NB4 (cell line): ENCODE measurements at places on chromosomes 2 and 18.
A peak's percentile ranks its signal among the peaks of the same experiment; 100 is the strongest.

- DNase-seq = no peak
Observed at GRCh38 chr2:139214801-139215200, 434.6 kb upstream of the NXPH2 start.

DNA sequence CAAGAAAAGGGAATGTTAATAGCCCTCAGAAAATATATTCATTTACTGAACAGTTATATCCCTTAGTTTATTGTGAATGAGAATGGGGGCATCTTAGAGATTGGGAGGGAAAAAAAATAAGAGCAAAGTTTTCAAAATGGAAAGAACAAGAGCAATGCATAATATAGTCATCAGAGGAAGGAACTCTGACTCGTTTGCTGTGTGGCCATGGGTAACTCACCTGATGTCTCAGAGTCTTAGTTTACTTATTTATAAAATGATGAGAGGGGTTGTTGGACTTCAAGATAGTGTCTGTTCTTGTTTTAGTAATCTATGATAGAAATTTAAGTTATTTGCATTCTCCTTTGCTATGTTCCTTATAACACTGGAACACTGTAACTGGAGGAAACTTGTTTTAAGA is 70.7 kb downstream of the EML4 start:
- no peak for DNase-seq

GRCh38 chr2:14235667-14236066 is 396.9 kb upstream of the LRATD1 start:
- DNase-seq = peak; percentile 35

DNA sequence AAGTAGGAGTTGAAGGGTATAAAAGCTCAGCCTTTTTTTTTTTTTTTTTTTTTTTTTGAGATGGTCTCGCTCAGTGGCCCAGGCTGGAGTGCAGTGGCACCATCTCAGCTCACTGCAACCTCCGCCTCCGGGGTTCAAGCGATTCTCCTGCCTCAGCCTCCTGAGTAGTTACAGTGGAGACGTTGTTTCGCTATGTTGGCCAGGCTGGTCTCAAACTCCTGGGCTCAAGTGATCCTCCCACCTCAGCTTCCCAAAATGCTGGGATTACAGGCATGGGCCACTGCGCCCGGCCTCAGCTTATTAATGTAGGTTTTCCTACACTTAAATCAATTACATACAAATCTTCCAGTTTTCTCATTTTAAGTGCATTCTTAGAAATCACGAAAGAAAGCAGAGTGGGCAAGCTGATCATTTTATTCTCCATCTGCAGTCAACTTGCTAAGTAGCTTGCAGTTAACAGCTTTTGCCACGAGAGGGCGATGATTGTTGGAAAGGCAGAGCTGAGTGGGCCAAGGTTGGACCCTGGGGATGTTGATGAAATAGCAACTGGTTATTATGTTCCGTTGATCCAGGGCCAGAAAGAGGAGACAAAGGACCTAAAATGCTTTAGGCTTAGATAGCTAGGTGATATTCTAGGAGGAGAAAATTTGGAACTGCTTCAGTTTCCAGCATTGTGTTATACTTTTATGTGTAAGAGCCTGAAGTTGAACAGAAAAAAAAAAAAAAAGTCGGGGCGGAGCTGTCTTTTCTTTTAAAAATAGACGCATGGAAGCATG is 234.4 kb upstream of the EPAS1 start:
- peak; percentile 81 for DNase-seq

DNA sequence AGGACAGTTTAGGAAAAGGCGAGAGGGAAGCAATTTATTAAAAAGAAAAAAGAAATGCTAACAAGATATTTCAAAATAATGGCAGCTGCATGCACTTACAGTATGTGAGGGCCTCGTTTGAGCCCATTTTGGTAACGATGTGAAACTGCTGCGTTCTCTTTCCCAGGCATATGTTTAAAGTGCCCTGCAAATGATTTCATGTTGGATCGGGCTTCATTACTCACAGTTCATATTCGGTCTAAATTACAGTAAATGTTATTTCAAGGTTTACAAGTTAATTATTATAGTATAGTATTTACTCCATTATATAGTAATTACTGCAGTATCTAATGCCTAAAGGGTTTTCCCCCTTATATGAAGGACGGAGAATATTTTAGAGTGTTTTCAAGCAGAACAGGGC is 679.1 kb downstream of the BCL11A start:
- no peak for DNase-seq

DNA sequence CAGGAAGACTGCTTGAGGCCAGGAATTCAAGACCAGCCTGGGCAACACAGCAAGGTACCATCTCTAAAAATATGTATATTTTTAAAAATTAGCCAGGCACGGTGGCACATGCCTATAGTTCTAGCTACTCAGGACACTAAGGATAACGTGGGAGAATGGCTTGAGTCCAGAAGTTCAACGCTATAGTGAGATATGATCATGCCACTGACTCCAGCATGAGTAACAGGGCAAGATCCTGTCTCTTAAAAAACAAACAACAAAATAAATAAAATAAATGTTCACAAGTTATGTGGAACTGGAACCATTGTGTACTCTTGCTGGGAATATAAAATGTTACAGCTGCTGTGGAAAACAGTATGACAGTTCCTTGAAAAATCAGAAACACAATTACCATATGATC is 47.2 kb downstream of the USP34 start:
- DNase-seq = no peak

- no peak for DNase-seq
Observed at GRCh38 chr18:37762076-37762621, 196.6 kb upstream of the CELF4 start.

- no peak for DNase-seq
Observed at GRCh38 chr2:17319090-17319489, 199.2 kb downstream of the RAD51AP2 start.

- no peak for DNase-seq
Observed at GRCh38 chr2:118609138-118609537, 238.3 kb downstream of the EN1 start.

- DNase-seq = no peak
Observed at GRCh38 chr18:67876871-67877270, 360.4 kb upstream of the DSEL start.

- DNase-seq = no peak
Observed at GRCh38 chr2:48674933-48675332, 57.3 kb downstream of the GTF2A1L start.

DNA sequence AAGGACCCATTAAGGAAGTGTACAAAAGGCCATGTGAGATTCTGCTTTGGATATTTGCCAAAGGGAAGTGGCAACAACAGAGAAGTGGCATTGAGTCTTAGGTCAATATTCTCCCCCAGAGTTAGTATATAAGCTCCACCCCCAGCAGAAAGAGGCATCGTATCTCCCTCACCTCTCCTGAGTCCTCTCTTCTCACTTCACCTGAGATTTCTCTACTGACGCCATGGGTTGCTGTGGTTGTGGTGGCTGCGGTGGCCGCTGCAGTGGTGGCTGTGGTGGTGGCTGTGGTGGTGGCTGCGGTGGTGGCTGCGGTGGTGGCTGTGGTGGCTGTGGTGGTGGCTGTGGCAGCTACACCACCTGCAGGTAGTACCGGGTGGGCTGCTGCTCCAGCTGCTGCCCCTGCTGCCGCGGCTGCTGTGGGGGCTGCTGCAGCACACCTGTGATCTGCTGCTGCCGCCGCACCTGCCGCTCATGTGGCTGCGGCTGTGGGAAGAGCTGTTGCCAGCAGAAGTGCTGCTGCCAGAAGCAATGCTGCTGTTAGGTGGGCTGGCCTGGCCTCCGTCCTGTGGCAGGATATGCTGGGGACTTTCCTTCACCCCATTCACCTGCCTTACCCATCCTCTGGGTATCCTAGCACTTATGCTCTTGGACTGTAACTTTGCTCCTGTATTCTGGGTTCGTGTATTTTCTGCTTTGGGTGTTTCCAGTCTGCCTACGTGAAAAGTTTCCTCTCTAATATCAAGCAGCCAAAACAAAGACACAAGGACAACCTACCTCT is 5.9 kb downstream of the SCYGR3 start:
- peak; percentile 77 for DNase-seq

DNA sequence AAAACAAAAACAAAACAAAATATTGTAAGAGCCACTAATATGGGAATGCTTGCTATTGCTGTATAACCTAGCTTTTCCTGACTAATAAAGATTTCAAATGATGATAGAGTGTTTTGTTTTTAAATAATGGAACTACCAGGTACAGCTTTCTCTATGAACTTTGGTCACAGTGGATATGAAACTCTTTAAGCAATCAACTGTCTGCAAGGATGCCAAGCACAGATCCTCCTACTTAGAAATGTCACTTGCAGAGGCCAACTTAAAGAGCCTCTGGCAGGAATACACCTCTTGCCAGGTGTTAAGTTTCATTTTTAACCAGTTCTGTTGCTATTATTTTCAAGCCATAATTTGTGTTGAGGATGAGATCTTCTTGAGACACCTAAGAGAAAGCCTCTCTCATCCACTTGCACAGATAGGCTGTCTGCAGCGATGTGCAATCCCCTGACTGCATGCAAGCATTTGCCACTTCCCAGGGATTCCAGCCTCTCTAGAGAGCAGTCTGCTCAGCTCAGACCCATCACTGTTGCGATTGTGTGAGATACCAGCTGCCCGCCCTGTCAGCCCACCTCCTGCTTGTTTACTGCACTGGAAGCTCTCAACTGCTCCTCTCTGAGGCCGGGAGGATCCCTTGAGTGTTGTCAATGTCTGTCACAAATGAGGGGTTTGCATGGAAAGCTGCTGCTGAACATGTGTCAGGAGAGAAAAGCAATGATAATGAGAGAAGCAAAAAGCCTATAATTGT is 86.1 kb upstream of the SCG2 start:
- no peak for DNase-seq

DNA sequence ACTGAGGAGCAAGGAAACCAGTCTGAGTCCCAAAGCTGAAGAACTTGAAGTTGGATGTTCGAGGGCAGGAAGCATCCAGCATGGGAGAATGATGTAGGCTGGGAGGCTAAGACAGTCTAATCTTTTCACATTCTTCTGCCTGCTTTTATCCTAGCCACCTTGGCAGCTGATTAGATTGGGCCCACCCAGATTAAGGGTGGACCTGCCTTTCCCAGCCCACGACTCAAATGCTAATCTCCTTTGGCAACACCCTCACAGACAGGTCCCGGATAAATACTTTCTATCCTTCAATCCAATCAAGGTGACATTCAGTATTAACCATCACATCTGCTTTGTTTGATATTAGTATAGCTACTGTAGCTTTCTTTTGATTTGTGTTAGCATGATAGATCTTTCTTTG is 27.1 kb downstream of the VRK2 start:
- no peak for DNase-seq

- DNase-seq = no peak
Observed at GRCh38 chr2:216865658-216866057, 5.8 kb upstream of the TNP1 start.

DNA sequence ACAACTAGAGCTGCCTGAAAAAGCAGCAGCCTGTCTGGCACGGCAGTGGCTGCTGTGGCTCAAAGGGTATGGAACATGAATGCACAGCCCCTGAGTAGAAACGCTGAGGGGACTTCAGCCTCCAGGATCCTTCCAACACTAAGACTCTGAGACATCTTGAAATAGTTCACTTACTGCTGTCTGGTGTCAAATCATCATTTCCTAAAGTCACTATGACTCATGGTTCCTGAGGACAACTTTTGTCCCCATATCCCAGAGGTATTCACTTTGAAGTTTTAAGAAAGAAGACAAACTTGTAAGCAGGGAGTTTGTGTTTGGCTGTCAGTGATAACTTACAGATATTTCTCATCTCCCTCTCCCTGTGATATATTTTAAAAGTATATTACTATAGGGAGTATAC is 33.3 kb upstream of the NEB start:
- peak; percentile 30 for DNase-seq

DNA sequence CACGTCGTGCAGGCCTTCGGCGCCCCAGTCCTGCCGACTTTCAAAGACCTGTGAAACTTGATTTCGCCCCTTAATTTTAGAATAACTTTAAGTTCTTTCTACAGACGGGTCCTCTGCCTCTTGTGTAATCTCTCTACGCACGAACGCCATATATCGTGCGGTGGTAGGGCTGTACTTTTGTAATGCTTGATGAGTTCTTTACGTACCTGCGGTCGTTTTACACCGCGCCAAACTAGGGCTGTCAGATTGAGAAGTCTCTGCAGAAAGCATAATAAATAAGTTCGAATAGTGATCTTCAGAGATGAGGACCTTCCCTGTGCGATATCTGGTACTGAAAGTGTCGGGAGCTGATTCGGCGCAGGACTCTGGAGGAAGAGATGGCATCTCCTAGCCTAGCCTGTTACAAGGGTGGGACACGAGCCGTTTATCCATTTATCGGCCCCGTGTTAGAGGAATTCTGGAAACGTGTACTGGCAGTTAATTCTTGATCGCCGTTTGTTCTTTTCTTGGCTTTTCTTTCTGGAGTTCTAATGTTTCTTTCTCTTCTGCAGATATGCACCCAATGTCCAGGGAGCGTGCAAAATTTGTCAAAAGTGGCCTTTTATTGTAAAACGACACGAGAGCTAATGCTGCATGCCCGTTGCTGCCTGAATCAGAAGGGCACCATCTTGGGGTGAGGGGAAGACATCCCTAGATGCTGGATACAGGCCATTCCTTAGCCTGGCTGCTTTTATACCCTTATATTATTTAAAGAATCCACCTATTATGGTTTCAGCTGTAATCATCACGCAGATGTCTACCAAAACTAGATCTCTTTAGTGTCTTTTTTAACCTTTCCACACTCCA is 781 bp upstream of the SLC5A6 start:
- peak; percentile 74 for DNase-seq

GRCh38 chr2:239548451-239548871 is 147.6 kb upstream of the HDAC4 start:
- DNase-seq = no peak

GRCh38 chr18:35467624-35468016 is 30.1 kb downstream of the INO80C start:
- DNase-seq = peak; percentile 88

GRCh38 chr18:76379226-76380126 is 115.6 kb downstream of the ZNF516 start:
- DNase-seq = no peak

DNA sequence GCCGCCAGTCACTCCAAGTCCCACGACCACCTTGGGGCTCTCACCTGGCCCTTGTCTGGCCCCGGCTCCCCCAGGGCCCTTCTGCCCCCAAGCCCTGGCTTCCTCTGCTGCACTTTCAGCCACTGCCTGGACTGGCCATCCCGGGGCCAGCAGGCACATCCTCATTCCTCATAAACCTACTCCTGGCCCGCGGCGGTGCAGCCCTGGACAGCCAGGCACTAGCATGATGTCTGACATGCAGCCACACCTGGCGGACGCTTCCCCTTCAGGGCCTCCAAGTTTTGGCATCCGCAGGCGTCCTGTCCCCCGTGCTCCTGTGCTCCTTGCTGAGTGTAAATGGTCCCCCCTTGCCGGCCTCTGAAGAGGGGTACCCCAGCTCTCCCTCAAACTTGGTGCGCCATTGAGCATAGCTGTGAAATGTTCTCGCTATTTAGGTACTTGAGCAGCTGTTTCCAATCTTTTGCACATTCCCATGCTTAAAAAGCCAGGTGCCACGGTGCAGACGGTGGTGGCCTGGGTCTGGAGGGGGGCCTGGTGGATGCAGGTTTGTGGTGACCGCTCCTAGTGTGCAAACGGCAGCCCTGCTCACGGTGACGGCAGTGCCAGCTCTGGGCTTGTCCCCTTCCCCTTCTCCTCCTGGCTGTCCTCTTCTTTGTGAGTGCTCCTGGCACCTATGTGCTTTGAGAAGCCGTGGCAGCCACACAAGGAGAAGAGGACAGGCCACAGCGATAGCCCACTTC is 123.8 kb downstream of the MBP start:
- no peak for DNase-seq
